ENCODE measurements at places on chromosomes 3 and 15.

DNA sequence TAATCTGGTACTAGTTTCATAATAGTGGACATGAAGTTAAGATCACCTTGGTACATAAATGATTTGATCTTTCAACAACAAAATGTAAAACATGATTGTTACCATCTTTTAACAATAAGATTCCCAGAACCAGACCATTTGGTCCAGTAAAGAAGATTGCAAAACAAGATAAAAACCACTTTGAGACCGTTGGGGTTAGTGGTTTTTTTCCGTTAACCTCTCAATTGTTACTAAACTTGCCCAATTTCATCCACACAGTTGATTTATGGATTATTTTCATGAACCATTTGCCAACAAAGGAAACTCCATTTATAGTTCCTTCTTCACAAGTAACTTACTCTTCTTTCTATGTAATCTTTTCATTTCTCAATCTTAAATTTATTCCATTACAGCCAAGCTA is 53.8 kb downstream of the ATP8B4 start:
- no peak for DNase-seq

DNA sequence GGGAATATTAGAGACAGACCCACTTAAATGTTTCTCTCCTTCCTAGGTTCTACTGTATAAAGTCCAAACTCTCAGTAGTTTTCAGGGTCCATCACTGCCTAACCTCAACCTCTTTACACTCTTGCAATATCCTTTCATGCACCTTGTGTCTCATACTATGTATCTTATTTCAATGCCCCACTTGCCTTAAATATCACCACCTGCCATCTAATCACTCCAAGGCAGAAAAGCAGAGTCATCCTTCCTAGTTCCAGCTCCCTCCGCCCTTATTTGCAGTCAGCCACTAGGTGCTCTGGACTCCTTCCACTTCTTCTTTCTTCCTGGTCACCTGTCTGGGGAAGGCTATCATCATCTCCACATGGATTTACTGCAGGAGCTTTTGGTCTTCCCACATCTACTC is 322.0 kb downstream of the MFSD1 start:
- no peak for DNase-seq

- DNase-seq = no peak
These were observed 378.7 kb downstream of the ZBBX start for GRCh38 chr3:167001374-167001773.

DNA sequence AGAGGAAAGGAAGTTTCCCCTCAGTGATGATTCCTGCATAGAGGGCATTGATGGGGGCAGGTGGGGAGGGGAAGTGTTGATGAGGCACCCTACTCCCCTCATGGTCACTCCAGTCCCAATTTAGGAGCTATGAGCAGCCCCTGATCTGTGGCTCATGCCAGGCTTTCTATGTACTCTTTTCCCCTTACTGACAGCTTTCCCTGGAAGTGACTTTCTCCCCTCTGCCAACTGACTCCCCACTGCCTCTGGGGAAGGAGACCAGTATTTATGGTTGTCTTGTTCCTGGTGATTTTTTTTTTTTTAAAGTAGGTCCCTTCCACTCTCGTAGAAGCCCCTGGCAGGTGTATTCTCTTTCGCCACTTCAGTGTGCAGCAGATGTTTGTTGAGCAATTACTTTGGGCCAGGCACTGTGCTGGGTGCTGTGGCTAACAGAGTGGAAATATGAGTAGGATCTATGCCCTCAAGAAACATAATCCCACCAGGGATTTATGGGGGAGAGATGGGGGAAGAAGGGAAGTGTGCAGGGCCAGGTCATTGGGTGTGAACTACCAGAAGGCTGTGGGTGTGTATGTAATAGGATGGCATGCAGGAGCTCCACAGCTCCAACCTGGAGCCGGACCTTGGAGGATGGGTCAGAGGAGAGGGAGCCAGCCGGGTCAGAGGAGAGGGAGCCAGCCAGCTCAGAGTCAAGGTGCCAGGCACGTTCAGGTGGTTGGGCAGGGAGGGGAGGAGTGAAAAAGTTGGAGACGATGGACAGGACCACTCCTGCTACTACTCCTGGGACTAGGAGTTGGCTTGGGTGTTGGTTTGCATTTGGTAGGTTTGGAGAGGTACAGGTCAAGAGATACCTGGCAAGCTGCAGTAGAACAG is 3.5 kb downstream of the SMAD6 start:
- no peak for DNase-seq

- no peak for DNase-seq
These were observed 5.4 kb downstream of the VIPR1 start for GRCh38 chr3:42507761-42508335.

GRCh38 chr15:57216288-57216687 is 160.0 kb upstream of the CGNL1 start:
- no peak for DNase-seq

- no peak for DNase-seq
These were observed 15.1 kb upstream of the SATB1 start for GRCh38 chr3:18440066-18440722.

GRCh38 chr3:128294999-128295468 is 141.8 kb downstream of the EEFSEC start:
- no peak for DNase-seq

- no peak for DNase-seq
These were observed 25.0 kb downstream of the VIPR1 start for GRCh38 chr3:42527368-42527917.

DNA sequence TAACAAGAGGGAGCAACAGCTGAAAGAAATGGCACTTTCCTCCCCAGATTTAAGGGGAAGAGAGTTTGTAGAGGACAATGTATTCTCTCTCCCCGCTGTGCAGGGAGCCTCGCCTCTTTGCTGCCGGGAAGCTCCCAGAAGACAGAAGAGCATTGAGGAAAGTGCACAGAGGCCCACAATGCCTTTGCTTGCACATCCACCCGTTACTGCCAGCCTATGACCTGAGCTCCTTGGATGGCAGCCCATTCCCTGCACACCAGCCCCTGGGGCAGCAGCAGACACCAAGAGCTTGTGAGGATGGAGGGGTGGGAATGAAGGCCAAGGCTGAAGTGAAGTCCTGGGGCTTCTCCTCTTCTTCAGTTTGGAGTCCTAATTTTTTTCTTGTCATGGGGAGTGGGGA is 67.0 kb downstream of the CLDN11 start:
- DNase-seq = no peak

DNA sequence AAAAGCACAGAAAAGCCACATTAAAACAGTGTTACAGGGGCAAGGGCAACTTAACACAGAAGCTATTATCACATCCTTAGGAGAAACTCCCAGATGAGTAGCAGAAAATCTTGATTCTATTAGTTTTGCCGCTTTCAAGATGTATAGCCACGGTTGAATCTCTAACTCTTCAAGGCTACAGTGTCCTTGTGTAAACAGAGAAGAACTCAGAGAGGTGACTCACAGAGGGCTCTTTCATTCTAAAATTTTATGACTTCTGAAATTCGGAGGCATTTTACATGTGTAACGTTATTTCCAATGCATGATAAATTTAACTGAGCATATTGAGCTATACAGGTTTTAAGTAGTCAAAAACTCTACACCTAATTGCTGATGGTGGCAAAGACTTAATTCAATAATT is 846.6 kb downstream of the GBE1 start:
- DNase-seq = no peak

GRCh38 chr3:126053513-126053912 is 30.4 kb downstream of the SLC41A3 start:
- DNase-seq = no peak

DNA sequence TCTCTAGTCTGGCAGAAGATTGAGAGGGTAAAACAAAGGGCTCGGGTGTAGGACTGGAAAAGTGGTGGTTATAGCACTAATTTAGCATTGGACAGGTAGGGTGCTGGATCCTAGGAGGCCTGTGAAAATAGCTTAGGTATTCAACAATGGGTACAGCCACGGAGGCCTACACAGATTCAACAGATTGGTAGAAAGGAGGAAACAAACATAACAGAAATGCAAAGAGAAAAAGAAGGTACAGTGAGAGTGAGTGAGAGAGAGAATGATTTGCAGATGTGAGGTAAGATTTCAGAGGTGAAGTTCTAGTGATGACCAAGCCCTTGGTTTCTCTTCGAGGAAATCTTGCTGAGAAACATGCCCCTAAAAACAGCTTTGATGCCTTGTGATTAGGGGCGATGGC is 37.9 kb downstream of the ADIPOQ start:
- DNase-seq = no peak

DNA sequence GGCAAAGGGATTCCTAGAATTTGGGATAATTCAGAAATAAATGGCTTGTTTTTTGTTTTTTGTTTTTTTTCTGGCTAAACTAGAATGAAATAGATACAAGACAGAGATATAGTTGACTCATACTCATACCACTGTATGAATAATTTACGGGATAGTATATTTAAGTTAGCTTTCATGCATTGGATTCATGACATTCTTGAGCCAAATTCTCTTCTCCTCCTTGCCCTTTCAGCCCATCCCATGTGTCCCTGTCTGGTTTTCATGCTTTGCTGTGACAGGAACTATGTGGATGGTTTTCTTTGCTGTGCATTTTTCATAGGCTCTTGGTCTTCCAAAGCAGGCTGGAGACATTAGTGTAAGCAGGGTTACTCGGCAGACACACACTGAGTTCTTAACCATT is 66.6 kb upstream of the UMPS start:
- DNase-seq = no peak

DNA sequence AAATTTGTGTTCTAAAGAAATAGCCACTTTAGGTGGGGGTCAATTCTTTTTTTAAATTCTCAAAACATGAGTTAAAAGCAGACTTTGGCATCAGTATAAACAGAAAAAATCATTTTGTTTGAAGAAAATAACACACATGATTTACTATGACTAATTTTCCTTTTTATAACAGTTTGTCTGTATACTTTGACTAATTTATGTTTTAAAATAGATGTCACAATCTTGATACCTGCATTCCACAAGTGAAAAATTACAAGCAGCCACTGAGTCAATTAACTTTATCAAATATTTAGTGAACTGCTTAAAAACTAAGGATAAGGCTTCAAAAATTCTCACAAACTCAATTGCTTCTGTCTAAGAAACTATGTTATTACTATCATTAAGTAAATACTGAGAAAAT is 235.0 kb downstream of the TBC1D5 start:
- no peak for DNase-seq

- DNase-seq = no peak
These were observed 186.4 kb upstream of the TMC3 start for GRCh38 chr15:81560405-81560804.

DNA sequence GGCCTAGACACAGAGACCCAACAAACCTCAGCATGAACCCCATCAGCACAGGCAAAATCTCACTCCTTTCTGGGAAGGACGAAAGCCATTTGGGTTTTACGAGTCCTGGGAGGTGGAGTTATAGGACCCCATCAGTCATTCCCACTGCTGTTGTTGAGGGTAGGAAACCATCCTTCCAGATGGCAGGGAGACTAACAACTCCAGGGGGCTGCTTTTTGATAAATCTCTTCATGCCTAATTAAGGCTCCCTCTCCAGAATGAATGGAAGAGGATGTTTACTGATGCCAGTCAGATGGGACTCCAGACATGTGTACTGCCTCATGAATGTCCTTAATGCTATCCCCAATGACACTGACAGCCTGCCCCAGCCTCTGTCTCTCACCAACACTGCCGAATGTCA is 75.3 kb downstream of the ST8SIA2 start:
- DNase-seq = no peak

GRCh38 chr15:29379647-29380046 is 110.0 kb upstream of the NSMCE3 start:
- no peak for DNase-seq

- no peak for DNase-seq
These were observed 428.9 kb downstream of the MECOM start for GRCh38 chr3:169234618-169235017.

- DNase-seq = no peak
These were observed 84.7 kb downstream of the EOMES start for GRCh38 chr3:27637346-27637995.

GRCh38 chr3:155037508-155038202 is 42.5 kb upstream of the MME start:
- DNase-seq = no peak

DNA sequence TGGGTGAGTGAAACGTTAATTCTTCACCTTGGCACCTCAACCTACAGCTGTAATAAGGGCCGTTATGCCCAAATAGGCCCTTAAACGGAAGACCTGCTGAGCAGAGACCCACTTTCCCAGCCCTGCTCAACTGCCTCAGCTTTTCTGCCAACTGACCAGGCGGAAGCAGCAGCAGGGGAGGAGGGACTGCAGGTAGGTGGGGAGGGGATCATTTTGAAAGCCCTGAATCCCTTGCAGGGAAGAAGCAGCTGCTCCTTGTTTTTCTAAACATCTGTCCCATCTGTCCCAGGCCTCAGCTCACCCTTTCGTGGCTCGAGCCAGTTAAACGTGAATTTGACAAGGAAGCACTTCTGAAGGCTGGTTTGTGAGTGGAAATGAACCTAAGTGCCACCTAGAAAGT is 978 bp upstream of the CMC1 start:
- no peak for DNase-seq

- DNase-seq = no peak
These were observed 165.3 kb downstream of the FMN1 start for GRCh38 chr15:33029109-33029652.

DNA sequence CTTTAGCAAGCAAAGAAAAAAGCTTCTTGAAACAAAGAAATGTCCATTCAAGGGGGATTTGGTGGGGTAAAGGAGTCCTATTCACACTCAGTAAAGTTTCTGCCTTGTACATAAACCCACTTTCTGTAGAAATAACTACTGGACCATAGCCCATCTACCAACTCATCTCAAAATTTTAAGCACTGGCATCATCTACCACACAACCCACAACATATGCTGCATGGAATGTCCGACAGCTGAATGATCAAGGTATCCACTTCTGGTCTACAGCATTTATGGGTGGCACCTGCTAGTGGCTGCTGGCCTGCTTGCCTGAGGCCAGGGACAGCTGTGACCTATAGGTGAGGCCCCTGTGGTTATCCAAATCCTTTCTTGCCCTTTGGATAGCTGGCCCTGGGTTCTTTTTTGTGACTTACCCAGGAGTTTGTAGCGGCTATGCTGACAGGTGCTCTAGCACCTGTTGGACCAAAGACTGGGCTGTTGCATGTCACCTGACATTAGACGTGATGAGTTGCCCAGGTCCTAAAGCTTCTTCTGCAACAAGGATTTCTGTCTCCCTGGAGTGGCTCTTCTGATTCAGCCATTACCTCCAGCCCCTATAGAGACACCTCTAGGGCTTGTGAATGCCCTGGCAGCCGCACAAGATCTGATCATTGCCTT is 19.2 kb upstream of the MEF2A start:
- DNase-seq = no peak

DNA sequence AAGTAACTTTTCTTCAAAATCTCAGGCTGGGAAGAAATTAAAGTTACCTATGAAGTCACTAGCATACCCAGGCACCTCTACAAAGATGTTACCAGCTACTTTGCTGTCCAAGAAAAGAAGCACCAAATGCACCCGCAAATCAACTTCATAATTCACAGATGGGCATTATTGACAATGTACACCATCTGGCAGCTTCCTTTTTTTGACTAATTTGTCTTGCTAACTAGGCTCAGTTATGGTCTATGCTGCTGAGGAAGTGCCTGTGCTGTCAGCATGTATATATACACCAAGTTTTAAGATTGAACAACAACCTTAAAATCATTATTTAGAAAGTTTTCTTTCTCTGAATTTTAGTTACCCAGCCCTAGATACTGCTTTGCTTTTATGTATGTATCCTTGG is 93.8 kb downstream of the NSUN3 start:
- no peak for DNase-seq

- no peak for DNase-seq
These were observed 445.1 kb downstream of the MECOM start for GRCh38 chr3:169218314-169218983.
